ENCODE measurements at places on chromosomes 5 and 9. TPM values are rescaled to one million over a fixed set of nuclear protein-coding genes. Genes with fewer than 3 reads are reported as not detected.
A peak's percentile ranks its signal among the peaks of the same experiment; 100 is the strongest.

DNA sequence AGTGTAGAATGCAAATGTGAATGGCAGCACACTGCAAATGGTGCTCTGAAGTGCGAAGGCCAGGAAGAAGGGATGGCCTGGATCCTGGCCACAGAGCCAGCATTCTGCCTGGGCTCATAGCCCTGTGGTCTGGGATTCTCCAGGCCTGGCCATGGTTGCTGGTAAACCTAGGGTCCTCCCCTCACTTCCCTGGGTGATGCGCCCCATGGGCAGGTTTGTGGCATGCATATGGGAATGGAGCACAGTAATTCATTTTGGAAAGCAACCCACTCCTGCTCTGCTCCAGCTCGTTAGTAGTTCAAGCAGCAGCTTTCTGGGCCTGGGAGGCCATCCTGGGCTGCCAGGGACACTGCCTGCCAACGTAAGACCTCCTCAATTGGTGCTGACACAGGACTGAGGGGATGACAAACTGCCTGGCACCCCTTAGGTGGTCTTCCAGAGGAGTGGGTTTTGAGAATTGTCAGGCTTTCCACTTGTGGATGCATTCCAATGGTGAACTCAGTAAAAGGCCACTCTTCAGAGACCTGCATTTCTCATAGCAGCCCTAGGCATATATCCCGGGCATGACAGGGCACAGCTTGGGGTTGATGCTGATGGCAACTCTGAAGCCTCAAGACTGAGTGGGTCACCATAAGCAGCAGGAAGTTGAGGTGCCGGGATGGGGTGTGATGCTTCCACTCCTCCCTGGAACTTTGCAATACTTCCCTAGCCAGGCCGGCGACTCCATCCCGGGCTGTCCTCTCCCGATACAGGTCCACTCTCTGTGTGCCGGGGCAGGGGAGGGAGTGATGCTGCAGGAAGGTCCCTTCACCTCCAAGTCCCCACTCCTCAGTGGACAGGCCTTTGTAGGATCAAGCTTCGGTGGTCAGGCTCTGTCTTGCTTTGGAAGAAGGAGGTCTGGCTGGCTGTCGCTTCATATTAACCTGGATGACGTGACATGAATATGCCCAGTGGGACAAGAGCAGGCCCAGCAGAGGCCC, 1.2 kb upstream of the SLC25A48 start:
- peaks cover 9% of the 10 kb centered on the region for H3K4me1 ChIP-seq

DNA sequence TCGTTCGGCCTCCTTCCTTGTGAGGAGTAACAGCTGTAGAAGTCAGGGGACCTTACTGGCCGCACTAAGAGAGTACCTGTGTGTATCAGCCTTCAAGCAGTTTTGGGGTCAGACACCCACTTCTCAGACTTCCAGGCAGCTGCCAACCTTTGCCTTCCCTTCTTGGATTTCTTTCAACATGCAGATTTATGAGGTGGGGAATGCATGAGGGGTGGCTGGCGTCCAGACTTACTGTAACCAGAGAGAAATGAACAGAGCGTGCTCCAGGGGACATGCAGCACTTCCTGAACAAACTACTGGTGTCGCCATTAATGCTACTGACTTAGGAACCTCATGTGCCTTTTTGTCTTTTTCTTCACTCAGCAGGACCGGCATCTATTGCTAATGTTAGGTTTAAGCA, 46.7 kb downstream of the INSYN2B start:
- H3K27ac ChIP-seq, result no peak overlapping the region
- DNase-seq, result no peak
- no peaks in the 10 kb centered on the region for H3K36me3 ChIP-seq
- H3K4me3 ChIP-seq, result no peak overlapping the region

The DND1 gene
- 1.9 TPM for total RNA-seq

GRCh38 chr5:39475159-39475571, 50.4 kb upstream of the DAB2 start:
- H3K4me1 ChIP-seq, result peaks cover 67% of the 10 kb centered on the region
- no peaks in the 10 kb centered on the region for H3K27me3 ChIP-seq
- H3K4me3 ChIP-seq, result no peak overlapping the region
- peak overlapping the region; percentile 94 for H3K27ac ChIP-seq
- DNase-seq, result no peak

DNA sequence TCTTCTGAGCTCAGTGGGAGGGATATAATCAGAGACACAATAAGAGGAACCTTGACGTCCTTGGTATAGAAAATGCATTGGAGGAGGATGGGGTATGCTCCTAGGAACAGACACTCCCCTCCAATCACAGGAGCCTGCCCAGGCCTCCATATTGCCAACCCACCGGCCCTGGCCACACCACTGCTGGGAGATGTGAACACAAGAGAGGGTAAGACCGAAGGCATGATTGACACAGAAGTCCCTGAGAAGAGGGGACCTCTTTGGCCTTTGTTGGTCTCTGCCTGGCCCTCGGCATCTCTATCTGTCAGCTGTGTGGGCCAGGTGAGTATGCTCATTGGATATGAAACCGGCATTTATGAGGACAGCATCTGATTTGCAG, 62.0 kb downstream of the CRB2 start:
- H3K36me3 ChIP-seq, result peaks cover 15% of the 10 kb centered on the region
- no peak overlapping the region for H3K27ac ChIP-seq

GRCh38 chr9:33414268-33414667, 11.9 kb upstream of the AQP7 start:
- H3K27ac ChIP-seq, result no peak overlapping the region
- peaks cover 15% of the 10 kb centered on the region for H3K27me3 ChIP-seq
- no peaks in the 10 kb centered on the region for H3K36me3 ChIP-seq
- H3K4me3 ChIP-seq, result no peak overlapping the region

DNA sequence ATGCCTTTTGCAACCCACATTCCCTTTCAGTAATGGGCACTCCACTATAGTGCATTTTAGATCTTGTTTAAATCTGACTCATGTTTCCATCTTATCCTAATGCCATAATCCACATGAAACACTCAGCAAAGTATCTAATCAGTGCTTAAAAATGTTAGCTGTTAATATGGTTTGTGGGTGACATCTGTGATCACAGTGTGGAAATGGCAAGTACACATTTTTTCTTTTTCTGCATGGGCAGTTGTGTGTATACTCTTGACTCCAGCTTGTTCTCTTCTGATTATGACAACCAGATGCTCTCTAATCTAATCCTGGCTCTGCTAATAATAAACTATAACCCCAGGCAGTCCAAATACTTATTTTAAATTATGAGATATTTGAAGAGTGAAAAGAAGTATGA, 103.3 kb downstream of the EDIL3 start:
- no peak for DNase-seq
- H3K4me3 ChIP-seq, result no peak overlapping the region
- H3K4me1 ChIP-seq, result peaks cover 57% of the 10 kb centered on the region
- peaks cover 10% of the 10 kb centered on the region for H3K36me3 ChIP-seq
- no peak overlapping the region for H3K27ac ChIP-seq
- no peaks in the 10 kb centered on the region for H3K27me3 ChIP-seq

The GADD45G gene
- 1.0 TPM for total RNA-seq

- H3K36me3 ChIP-seq, result no peaks in the 10 kb centered on the region
- H3K27ac ChIP-seq, result no peak overlapping the region
- DNase-seq, result no peak
- peaks cover 18% of the 10 kb centered on the region for H3K27me3 ChIP-seq
Measured at GRCh38 chr9:136136127-136136925, 17.7 kb upstream of the TMEM250 start.

DNA sequence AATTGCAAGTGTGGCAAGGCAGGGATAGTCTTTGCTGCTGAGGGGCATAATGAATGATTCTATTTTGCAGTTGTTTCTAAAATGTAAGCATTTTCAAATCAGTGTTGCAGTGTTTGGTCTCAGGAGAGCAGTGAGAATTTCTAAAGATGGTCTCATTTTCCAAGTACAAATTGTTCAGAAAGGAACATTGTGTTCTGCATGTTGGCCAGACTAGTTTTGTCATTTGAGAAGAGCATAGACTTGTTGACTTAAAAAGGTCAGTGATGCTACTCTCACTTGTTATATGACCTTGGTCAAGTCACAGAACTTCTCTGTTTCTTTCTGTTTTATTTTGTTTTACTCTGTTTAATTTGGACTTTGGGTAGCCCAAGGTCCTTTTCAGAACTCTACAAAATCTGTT, 344.6 kb downstream of the OSTF1 start:
- no peaks in the 10 kb centered on the region for H3K36me3 ChIP-seq
- peak overlapping the region; percentile 78 for H3K27ac ChIP-seq
- no peak for DNase-seq
- peaks cover 3% of the 10 kb centered on the region for H3K27me3 ChIP-seq
- no peak overlapping the region for H3K4me3 ChIP-seq
- H3K4me1 ChIP-seq, result peaks cover 51% of the 10 kb centered on the region

DNA sequence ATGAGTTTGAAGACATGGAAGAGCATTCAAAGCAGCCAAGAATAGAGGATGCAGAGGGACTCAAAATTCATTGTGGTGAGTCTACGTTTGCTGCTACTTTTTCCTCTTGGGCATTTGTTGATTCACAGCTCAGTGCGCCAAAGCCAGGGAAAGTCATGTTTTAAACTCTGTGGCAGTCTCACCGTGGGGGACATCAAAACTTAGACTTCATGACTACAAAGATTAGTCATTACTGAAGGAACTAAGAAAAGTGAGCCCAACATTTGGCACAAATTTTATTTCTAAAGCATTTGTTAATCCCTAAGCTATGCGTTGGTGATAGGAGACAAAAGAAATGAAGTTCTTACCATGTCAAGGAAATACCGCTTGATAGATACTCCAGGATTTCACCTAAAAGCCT, 73.7 kb upstream of the MTAP start:
- no peaks in the 10 kb centered on the region for H3K4me1 ChIP-seq
- H3K27me3 ChIP-seq, result peaks cover 48% of the 10 kb centered on the region
- no peak for DNase-seq
- H3K36me3 ChIP-seq, result no peaks in the 10 kb centered on the region
- H3K4me3 ChIP-seq, result no peak overlapping the region
- H3K27ac ChIP-seq, result no peak overlapping the region

The SPINK6 gene
- not detected for total RNA-seq

The CER1 gene
- total RNA-seq, result not detected

The NMUR2 gene
- not detected for total RNA-seq

DNA sequence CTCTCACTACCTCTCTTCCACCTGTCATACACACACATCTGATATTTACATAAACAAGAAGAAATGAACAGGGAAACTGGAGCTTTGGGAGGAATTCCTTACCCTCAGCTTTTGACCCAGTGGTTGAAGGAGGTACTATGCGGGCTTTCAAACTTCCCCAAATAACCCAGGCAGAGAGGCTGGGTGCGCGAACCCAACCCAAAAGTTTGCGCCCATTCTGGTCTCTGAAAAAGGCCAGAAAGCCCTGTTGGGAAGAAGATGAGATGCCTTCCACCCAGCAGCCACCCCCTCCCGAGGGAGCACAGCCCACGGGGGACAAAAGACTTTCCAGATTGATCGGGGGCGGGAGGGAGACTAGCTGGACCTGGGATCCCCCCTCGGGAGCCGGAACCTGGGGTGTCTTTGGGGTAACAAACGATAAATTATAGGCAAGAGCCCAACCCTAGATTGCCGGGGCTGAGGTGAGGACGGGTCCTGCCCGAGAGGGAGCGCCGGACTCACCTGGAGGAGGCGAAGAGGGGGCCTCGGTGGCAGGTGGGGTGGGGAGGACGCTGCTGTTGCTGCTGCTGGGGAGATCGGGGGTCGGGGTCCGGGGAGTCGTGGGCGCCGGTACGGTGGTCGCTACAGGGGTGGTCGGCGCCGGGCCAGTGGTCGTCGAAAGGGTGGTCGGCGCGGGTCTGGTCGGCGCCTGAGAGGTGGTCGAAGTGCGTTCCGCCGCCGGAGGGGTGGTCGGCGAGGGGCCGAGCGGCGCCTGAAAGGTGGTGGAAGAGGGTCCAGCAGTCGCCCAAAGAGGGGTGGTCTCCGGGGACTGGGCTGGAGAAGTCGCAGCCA, 798 bp downstream of the MEGF9 start:
- peak overlapping the region; percentile 91 for H3K4me3 ChIP-seq
- DNase-seq, result no peak
- no peaks in the 10 kb centered on the region for H3K36me3 ChIP-seq
- H3K27ac ChIP-seq, result peak overlapping the region; percentile 41
- no peaks in the 10 kb centered on the region for H3K27me3 ChIP-seq

DNA sequence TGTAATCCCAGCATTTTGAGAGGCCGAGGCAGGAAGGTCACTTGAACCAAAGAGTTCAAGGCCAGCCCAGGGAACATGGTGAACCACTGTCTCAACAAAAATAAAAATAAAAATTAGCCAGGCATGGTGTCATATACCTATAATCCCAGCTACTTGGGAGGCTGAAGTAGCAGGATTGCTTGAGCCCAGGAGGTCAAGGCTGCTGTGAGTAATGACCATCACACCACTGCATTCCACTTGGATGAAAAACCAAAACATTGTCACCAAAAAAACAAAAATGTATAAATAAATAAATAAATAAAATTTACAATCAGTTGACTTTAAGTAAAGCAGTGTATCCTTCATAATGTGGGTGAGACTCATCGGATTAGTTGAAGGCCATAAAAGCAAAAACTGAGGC, 541.4 kb downstream of the CSNK1G3 start:
- H3K4me1 ChIP-seq, result peaks cover 29% of the 10 kb centered on the region
- no peak overlapping the region for H3K27ac ChIP-seq
- DNase-seq, result no peak

The XRCC4 gene
- 4.2 TPM for total RNA-seq

- DNase-seq, result no peak
- no peaks in the 10 kb centered on the region for H3K27me3 ChIP-seq
- peak overlapping the region; percentile 90 for H3K27ac ChIP-seq
- H3K4me1 ChIP-seq, result peaks cover 74% of the 10 kb centered on the region
- no peak overlapping the region for H3K4me3 ChIP-seq
Measured at GRCh38 chr9:106890608-106891007, 27.6 kb downstream of the ZNF462 start.

DNA sequence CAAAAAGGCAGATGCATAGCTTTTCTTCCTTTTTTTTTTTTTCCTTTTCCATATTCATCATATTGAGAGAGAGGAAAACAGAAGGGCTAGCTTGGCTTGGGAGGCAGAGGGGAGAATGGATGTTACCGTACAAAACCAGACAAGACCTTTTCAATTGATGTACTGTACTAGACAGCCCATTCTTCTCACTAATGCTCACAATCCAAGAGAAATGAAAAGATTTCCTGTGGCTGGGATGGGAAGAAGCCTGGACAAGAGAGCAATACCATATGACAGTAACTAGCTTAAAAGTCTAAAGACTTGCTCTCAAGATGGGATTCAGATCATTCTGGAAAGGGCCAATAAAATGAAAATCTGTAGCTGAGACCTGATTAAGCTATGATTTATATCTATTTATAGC, 3.4 kb downstream of the CEMIP2 start:
- H3K27ac ChIP-seq, result peak overlapping the region; percentile 71
- no peaks in the 10 kb centered on the region for H3K36me3 ChIP-seq
- no peak overlapping the region for H3K4me3 ChIP-seq
- peaks cover 74% of the 10 kb centered on the region for H3K4me1 ChIP-seq
- no peak for DNase-seq

Measured in osteocyte (in vitro differentiated cells).